ENCODE measurements at places on chromosomes 5 and 9.

GRCh38 chr5:133124891-133125290 is 73.1 kb downstream of the HSPA4 start:
- no peak for DNase-seq

DNA sequence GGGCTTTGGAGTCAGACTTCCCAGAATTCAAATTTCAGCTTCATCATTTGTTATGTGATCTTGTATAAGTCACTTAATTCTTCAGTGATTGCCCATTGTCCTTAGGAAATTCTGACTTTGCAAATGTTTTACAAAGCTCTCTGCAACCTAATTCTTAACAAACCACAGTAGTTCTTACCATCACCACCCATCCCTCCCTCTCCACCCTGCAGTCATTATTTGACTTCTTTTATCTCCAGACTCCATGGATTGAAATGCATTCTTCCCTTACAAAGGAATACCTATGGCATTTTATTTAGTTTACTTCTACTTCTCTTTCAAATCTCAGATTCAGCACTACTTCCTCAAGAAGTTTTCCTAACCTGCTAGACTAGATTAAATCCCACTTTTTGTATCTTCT is 23.1 kb downstream of the SHLD3 start:
- DNase-seq, result no peak

GRCh38 chr9:6739218-6739617 is 18.6 kb upstream of the KDM4C start:
- no peak for DNase-seq

DNA sequence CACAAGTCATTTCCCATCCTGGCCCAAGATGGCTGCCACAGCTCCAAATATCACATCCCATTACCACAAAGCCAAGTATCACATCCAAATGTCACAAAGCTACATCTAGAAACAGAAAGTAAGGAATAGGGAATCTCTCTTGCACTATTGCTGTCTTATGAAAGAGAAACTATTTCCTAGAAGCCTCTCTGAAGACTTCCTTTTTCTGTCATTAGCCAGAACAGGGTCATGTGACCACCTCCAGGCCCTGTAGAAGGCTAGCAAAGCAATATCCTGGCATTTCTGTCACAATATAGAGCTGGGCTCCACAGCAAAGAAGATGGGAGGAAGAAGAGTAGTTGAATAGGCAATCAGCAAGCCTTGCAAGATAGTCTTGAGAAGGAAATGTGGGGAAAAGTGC is 99.2 kb downstream of the SH3TC2 start:
- DNase-seq, result no peak

DNA sequence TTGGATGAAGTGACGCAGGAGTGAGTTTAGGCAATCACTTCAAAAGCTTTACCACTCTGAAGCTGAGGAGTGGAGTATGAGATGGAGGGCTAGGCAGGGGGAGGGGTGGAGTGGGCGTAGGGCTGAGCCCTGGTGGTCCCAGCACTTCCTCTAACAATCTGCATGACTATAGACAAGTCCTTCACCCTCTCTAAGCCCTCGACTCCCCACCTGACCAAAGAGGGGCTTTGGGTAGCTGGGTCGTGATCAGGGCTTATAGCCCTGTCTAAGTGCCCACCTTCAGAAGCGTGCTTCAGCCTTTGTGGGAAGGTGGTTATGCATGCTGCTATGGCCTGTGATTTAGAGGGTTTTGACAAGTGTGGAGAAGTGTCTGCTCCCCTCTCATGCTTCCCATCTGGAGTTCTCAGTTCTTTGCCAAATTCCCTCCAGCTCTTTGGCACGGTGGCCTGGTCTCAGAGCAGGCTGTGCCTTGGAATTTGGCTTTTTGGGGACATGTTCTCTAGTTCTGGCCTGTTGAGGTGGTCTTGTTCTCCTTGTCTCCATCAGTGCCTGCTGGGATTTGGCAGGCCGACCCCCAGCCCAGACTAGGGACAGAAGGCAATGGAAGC is 53.0 kb downstream of the ACTBL2 start:
- DNase-seq, result no peak

DNA sequence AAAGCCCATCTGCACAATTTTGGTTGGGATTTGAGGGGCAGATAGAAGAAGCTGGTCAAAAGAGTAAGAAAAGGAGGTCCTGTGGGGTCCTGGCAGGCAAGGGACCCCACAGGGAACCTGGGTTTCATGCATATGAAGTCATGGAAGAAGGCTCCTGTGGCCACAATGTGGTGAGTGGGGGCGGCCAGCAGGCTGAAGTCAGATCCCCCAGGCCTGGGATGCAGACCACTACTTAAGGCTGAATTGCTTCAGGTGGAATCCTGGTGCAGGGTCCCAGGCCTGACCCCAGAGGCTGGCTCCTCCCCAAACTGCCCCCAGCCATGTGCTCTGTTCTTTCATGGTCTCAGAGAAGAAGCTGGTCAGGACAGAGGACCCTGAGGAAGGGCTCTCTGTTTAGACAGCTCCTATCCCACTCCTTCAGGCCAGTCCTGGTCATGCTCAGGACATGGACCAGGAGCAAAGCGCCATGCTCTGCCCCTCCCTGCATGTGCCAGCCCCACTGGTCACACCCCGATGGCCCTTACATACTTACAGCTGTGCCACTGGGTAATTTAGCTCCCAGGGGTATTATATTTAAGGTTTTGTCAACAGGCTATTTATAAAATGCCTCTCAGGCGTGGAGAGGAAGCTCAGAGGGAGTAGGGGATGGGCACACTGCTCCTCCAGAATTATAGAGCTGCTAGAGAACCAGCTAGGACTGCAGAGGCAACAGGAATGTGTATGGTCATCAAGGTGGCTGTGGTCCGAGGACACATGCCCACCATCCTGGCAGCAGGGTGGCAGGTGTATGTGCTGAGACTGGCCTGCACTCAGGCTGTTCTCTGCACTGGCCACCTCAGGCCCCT is 33.4 kb downstream of the C5orf15 start:
- DNase-seq, result no peak

GRCh38 chr5:13946111-13946510 is 1.6 kb upstream of the DNAH5 start:
- DNase-seq, result no peak

- DNase-seq, result no peak
These were observed 578.4 kb downstream of the SLCO4C1 start for GRCh38 chr5:101717721-101718120.

GRCh38 chr9:113602126-113603047 is 138.9 kb downstream of the RGS3 start:
- peak; percentile 67 for DNase-seq

DNA sequence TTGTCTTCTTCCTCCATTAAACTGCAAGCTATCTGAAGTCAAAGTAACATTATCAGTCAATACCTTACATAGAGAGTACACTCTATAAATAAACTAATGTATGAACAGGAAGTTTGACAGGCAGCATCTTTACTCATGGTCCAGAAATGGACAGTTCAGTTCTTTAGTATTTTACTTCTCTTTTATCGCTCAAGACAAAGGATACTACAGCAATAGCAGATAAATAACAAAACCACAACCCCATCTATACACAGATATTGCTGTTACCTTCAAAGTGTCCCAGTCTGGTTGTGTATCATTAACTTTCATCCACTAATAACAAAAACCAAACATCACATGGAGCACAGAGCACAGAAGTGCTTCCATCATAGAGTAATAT is 46.4 kb downstream of the SEMA5A start:
- DNase-seq, result no peak
